HepG2 (cell line): ENCODE measurements at places on chromosomes 13 and 19. TPM values are rescaled to one million over a fixed set of nuclear protein-coding genes. Genes with fewer than 3 reads are reported as not detected.

GRCh38 chr13:112244061-112244460 lies 132.1 kb upstream of the SPACA7 start:
- no peak overlapping the region for H3K27ac ChIP-seq
- no peaks in the 10 kb centered on the region for H3K4me1 ChIP-seq
- H3K36me3 ChIP-seq: no peaks in the 10 kb centered on the region
- peaks cover 1% of the 10 kb centered on the region; the same call in 1 of the 2 replicates for H3K27me3 ChIP-seq
- H3K4me3 ChIP-seq: no peak overlapping the region
- DNase-seq: no peak

GRCh38 chr13:50691681-50692263 lies 151.7 kb downstream of the DLEU7 start:
- no peaks in the 10 kb centered on the region for H3K27me3 ChIP-seq
- no peak for DNase-seq
- H3K4me3 ChIP-seq: no peak overlapping the region
- H3K36me3 ChIP-seq: no peaks in the 10 kb centered on the region

DNA sequence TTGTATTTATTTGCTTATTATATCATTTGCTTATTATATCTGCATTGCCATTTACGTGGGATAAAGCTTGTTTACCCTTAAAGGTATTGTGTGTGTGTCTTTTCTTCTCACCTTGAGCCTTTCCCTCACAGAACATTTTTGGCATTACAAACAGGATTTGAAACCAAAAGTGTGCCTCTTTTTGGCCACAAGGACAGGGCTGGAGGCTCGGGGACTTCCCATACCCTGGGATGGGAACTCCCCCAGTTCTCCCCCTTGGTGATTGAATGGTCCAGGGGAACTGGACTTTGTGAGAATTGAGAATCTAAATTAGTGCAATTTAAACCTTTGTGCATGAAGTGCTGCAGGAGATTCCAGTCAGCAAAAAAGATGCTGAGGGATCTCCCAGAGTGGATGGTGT lies 2.4 kb upstream of the ZNF506 start:
- no peaks in the 10 kb centered on the region for H3K27me3 ChIP-seq
- H3K27ac ChIP-seq: no peak overlapping the region
- H3K4me1 ChIP-seq: no peaks in the 10 kb centered on the region
- no peaks in the 10 kb centered on the region for H3K36me3 ChIP-seq
- DNase-seq: no peak

DNA sequence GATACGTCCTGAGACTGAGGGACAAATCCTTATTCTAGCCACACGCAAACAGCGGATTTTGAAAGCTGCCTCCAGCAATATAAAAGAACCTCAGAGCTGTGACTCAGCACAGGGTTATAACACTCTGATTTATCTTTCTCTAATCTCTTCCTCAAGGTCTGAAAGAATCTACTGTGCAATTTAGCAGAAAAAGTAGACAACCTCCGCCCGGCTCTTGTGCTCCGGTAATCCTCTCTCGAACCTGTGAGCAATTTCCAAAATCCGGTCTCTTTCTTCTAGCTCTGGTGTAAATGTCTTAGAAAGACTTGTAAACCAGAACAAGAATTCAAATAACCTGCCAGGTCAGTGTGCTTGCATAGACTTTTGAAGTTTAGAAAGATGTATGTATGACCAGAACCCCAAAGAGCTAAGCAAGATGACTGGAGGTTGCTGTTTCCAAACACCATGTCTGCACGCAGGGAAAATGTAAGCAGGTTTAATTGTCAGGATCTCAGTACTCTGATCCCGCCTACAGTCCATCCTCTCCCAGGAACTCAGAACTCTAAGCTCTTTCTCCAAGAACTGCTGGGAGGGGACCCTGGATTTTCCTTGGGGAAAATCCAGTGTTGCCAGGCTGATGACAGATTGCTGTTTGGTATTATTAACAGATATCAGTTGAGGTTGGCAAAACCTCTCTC lies 338.1 kb downstream of the RFC3 start:
- H3K4me1 ChIP-seq: peaks cover 20% of the 10 kb centered on the region
- H3K36me3 ChIP-seq: no peaks in the 10 kb centered on the region
- H3K27me3 ChIP-seq: no peaks in the 10 kb centered on the region
- no peak overlapping the region for H3K4me3 ChIP-seq
- no peak for DNase-seq

- no peak overlapping the region for H3K27ac ChIP-seq
- H3K36me3 ChIP-seq: no peaks in the 10 kb centered on the region
- no peaks in the 10 kb centered on the region for H3K4me1 ChIP-seq
- no peak overlapping the region for H3K4me3 ChIP-seq
- H3K27me3 ChIP-seq: no peaks in the 10 kb centered on the region
Measured at GRCh38 chr19:44455100-44455499, 6.8 kb upstream of the ZNF229 start.

DNA sequence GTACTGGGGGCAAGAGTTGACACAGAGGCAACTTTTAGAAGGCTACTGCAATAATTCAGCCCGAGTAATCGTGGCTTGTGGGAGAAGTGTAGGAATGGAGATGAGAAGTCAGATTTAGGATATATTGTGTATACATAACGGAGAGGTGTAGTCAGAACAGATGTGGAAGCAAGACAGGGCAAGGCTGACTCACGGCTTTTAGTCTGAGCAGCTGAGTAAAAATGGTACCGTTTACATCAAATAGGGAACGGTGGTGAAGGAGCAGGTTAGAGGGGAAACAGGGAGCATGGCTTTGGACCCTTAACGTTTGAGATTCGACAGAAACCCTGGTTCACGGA lies 796 bp upstream of the LSM14A start:
- H3K27me3 ChIP-seq: no peaks in the 10 kb centered on the region; the same call in 2 of the 3 replicates
- peaks cover 48% of the 10 kb centered on the region for H3K4me1 ChIP-seq
- no peaks in the 10 kb centered on the region for H3K36me3 ChIP-seq
- peak overlapping the region; percentile 87; the same call in 1 of the 2 replicates for H3K4me3 ChIP-seq
- DNase-seq: no peak

- H3K27ac ChIP-seq: no peak overlapping the region
- H3K4me3 ChIP-seq: no peak overlapping the region
- peaks cover 20% of the 10 kb centered on the region for H3K4me1 ChIP-seq
- H3K27me3 ChIP-seq: no peaks in the 10 kb centered on the region
- H3K36me3 ChIP-seq: no peaks in the 10 kb centered on the region
Measured at GRCh38 chr13:100075700-100076587, 12.9 kb upstream of the PCCA start.

GRCh38 chr19:51535535-51535934 lies 4.1 kb upstream of the SIGLEC6 start:
- H3K27me3 ChIP-seq: peaks cover 5% of the 10 kb centered on the region; the same call in 1 of the 3 replicates
- no peak overlapping the region for H3K4me3 ChIP-seq
- no peaks in the 10 kb centered on the region for H3K36me3 ChIP-seq
- DNase-seq: no peak

- no peak overlapping the region for H3K4me3 ChIP-seq
- H3K27me3 ChIP-seq: no peaks in the 10 kb centered on the region
- H3K4me1 ChIP-seq: peaks cover 47% of the 10 kb centered on the region
Measured at GRCh38 chr19:19434483-19435045, 29.1 kb downstream of the GATAD2A start.

DNA sequence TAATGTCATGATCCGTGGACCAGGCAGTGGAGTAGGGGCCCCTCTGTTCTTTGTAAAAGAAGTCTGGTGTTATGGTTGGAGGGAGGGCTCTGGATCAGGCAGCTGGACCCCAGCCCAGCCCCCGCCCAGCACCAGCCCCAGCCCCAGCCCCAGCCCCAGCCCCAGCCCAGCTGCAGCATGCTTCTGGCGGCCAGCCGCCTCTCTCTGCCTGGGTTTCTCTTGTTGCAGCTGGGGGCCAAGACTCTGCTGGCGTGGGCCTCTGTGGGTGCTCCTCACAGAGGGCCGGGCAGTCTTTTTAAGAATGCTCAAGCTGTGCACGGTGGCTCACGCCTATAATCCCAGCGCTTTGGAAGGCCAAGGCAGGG lies 17.9 kb downstream of the DOT1L start:
- no peaks in the 10 kb centered on the region for H3K4me1 ChIP-seq
- H3K27ac ChIP-seq: no peak overlapping the region
- peaks cover 45% of the 10 kb centered on the region for H3K36me3 ChIP-seq
- no peak overlapping the region for H3K4me3 ChIP-seq
- H3K27me3 ChIP-seq: no peaks in the 10 kb centered on the region
- DNase-seq: no peak

GRCh38 chr13:50464349-50465251 lies 378.9 kb downstream of the DLEU7 start:
- no peak for DNase-seq
- no peak overlapping the region for H3K4me3 ChIP-seq

GRCh38 chr19:40831502-40832430 lies 18.5 kb downstream of the CYP2A6 start:
- peak overlapping the region; percentile 60 for H3K27ac ChIP-seq
- H3K27me3 ChIP-seq: no peaks in the 10 kb centered on the region
- H3K4me1 ChIP-seq: peaks cover 19% of the 10 kb centered on the region

DNA sequence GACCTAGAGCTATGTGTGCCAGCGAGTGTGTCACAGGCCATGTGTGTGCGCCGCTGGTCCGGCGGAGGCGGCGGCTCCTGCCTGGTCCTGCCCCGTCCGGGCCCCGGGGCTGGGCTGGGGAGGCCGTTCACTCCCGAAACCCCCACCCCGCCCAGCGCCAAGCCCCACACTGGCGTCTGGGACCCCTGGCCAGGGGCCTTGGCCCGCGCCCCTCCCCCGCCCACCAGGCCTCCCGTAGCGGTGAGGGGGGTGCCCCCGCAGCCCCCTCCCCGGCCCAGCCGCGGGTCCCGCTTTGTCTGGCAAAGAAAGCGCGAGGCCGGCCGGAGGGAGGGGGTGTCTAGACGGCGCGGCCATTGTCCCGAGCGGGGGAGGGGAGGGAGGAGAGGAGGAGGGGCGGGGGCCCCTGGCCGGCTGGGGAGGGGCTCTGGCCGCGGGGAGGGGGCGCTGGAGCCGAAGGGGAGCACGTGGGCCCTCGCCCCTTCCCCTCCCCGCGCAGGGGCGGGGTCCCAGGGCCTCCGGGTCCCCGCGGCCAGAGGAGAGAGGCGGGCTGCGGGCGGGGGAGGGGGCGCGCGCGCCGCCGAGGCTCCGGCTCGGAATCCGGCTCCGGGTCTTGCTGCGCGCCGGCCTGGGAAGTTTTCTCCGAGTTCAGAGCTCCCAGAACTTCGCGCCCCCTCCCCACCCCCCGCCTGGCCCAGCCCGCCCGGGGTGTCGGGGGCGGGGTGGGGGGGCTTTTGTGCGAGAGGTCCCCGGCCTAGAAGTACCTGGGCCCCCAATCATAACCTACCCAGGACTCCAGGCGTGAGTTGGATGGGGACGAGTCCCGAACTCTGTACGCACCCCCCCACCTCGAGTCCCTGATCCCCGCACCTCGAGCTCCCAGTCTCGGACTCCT lies 888 bp downstream of the NOTCH3 start:
- peaks cover 3% of the 10 kb centered on the region; the same call in 1 of the 2 replicates for H3K27me3 ChIP-seq
- H3K36me3 ChIP-seq: no peaks in the 10 kb centered on the region
- H3K27ac ChIP-seq: no peak overlapping the region
- no peak for DNase-seq
- H3K4me3 ChIP-seq: peak overlapping the region; percentile 26

- H3K4me3 ChIP-seq: no peak overlapping the region
- no peak for DNase-seq
- H3K27ac ChIP-seq: no peak overlapping the region
Measured at GRCh38 chr19:38867171-38867780, 10.8 kb downstream of the RINL start.

DNA sequence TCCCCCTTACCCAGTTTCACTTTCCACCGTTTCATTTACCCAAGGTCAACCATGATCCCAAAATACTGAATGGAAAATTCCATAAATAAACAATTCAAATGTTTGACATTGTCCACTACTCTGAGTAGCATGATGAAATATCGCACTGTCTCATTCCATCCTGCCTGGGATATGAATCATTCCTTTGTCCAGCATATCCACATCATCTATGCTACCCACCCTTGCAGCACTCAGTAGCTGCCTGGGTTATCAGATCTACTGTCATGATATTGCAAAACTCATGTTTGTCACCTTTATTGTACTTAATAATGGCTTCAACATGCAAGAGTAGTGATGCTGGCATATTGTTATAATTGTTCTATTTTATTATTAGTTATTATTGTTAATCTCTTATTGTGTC lies 263.9 kb upstream of the NBEA start:
- no peak overlapping the region for H3K4me3 ChIP-seq
- no peaks in the 10 kb centered on the region for H3K36me3 ChIP-seq
- DNase-seq: peak; percentile 81
- H3K27me3 ChIP-seq: no peaks in the 10 kb centered on the region
- H3K4me1 ChIP-seq: peaks cover 6% of the 10 kb centered on the region; the same call in 1 of the 2 replicates

Gene SLITRK6
- polyA plus RNA-seq: not detected in 2 replicates
